GOT3 (cell line): ENCODE measurements at places on chromosomes 3 and 15.

DNA sequence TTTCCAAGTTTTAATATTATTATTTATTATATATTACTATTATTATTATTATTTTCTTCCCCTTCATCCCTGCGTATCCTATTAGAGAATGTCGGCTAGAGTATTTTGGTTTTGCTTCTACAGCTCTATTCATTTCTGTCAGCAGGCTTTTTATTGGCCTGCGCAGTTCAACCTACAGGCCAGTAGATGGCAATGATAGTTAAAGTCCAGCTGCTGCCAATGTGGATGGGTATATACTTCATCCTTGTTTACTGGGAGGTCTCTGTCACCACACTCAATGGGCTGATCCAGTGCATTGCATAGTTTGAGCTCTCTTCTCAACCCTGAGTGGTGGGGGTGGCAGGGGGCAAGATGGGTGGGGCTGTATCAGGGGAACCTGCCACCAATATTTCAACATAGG is 799.8 kb downstream of the NSUN3 start:
- no peak for DNase-seq

- no peak for DNase-seq
These were observed 53.4 kb upstream of the VILL start for GRCh38 chr3:37937156-37937555.

- DNase-seq: no peak
These were observed 74.2 kb downstream of the WDR76 start for GRCh38 chr15:43900996-43901395.

DNA sequence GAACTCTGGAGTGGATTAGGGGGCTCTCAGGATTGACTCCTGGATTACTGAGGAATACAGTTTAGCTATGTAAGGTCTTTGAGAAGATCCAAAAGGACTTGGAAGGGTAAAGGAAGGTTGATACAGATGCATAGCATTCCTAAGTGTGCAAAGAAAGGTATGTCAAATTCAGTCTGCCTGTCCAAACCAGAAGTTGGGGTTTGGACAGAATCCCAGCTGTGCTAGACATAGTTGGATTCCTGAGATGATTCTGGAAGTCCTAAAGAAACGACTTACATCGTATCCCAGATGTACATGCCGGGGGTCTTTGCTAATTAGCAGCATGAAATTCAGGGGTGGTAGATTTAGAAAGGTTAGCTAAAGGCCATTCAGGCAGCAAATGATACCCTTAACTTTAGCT is 97.7 kb upstream of the TSPAN3 start:
- no peak for DNase-seq

- no peak for DNase-seq
These were observed 270.0 kb downstream of the GOLGA6L6 start for GRCh38 chr15:20271647-20272046.

DNA sequence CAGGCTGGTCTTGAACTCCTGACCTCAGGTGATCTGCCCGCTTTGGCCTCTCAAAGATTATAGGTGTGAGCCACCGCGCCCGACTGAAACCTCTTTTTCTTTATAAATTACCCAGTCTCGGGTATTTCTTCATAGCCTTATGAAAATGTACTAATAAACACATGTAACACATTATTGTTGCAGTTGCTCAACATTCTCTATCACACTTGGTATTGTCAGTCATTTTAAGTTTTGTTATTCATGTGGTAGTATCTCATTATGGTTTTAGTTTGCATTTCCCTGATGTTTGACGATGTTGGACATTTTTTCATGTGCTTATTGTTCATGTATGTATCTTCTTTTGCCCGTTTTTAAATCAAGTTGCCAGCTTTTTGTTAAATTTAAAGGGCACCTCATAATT is 109.7 kb downstream of the TCF12 start:
- no peak for DNase-seq

GRCh38 chr3:128490915-128491690 is 1.9 kb downstream of the GATA2 start:
- no peak for DNase-seq

DNA sequence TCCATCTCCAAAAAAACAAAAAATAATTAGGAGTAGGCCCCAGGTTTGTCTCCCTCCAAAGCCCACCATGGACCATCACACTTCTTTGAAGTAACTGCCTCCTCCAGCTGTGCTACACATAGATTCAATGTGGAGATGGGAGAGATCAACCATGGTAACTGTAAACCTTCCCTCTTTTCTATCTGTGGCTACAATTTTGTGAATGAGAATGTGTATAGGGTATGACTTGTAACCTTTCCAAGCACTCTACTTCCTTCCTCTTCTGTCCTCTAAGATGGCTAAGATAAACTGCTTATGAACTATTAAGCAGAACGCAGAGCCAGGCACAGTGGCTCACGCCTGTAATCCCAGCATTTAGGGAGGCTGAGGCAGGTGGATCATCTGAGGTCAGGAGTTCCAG is 55.5 kb upstream of the ATP11B start:
- no peak for DNase-seq

GRCh38 chr15:20353966-20354883 is 187.4 kb downstream of the GOLGA6L6 start:
- no peak for DNase-seq

- no peak for DNase-seq
These were observed 237.6 kb downstream of the ITPR1 start for GRCh38 chr3:4730719-4731118.

DNA sequence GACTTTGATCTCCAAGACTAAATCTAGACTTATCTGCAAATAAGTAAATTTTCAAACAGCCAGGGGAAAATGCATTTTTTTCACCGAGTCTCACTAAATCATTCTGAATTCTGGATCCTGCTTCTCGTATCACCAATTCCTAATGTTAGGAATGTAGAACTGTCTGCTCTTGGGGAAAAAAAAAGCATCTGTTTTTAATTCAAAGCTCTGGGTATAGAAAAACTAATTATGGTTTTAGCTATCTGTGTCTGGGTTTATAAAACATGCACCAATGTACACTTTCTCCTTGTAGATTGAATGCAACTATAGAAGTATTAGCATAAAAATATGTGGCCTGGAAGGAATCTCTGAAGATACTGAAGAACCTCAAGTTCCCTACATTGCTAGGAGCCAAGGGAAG is 4.8 kb upstream of the CDAN1 start:
- no peak for DNase-seq

DNA sequence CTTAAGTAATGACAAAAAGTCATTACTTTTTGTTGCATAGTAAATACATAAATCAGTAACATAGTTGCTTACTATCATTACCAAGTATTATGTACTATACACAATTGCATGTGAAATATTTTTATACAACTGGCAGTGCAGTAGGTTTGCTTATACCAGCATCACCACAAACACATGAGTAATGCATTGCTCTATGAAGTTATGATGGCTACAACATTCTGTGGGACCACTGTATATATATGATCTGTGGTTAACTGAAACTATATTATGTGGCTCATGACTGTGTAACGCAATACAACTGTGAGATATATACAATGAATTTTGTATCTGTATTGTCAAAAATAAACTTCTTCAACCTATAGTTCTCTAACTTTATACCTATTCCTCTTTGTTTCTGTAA is 113.7 kb upstream of the RBMS3 start:
- no peak for DNase-seq

GRCh38 chr3:30286007-30286669 is 320.3 kb upstream of the TGFBR2 start:
- DNase-seq: no peak

- DNase-seq: no peak
These were observed 30.0 kb upstream of the CHD2 start for GRCh38 chr15:92870010-92870591.

DNA sequence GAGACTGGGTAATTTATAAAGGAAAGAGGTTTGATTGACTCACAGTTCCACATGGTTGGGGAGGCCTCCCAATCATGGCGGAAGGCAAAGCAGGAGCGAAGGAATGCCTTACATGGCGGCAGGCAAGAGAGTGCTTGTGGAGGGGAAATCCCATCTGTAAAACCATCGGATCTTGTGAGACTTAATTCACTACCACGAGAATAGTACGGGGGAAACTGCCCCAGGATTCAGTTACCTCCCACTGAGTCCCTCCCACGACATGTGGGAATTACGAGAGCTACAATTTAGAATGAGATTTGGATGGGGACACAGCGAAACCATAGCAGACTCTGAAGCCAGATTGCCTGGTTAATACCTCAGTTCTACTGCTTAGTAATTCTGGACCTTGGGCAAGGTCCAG is 67.8 kb downstream of the THSD4 start:
- DNase-seq: no peak

DNA sequence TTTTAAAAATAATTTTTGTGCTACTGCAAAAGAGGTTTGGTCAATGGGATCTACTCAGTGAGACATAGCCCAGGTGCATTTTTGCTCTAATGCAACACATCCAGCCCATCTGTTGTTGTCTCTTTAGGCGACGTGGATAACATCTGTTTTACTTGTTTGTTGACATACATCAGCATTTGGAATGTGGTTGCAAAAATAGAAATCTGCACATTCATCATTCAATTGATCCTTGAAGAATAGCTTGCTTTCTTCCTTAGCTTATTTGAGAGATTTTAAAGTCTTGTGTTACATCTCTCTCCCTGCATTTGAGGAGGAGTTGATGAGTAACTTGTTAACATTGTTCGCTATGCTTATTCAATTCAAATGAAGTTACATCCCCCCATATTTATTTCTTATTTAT is 1202.3 kb downstream of the NSUN3 start:
- no peak for DNase-seq

DNA sequence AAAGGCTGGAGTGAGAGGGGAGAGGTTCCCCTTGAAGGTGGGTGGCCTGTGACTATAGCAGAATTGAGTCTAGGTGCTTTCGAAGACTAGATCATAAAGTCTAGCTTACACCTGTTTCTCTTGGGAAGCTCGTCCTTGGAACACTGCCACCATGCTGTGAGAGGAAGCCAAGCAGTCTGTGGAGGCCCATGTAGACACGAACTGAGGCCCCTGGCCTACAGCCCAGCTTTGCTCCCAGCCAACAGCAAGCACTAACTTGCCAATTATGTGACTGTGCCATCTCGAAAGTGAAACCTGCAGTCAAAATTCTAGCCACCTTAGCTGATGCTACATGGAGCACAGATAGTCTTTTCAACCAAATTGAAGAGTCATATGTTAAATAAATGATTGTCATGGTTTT is 190.5 kb upstream of the NECTIN3 start:
- DNase-seq: no peak

DNA sequence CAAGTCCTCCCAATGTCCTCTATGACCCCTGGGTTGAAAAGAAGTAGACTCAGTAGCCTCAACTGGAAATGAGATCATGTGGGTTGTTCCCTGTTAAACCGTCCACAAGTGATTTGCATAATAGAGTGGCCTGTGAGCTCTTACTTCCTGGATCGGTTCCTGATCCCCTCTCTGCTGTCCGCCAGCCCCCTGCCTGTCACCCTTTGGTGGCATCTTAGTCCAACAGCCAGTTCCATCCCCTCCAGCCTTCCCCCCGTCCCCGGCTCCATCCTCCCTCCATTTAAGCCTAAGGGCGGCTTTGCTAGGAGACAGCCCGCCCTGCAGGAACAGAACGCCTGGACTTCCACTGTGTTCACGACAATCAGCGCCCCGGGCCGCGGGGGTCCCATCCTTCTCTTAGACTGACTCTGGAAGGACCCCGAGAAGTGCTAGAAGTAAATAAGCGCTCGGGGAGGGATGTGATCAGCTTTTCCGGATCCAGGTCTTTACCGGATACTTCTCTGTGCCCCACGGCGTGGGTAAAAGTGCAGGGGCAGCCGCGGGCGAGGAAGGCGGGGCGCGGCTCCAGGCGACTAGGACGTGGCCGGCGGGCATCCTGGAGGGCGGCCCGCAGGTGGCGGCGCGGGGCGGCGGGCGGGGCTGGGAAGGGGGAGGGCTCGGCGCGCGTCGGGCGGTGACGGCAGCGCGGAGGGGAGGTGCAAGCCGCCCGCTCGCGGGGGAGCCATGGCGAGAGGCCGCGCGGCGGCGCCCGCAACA is 51.2 kb upstream of the ULK4 start:
- no peak for DNase-seq

DNA sequence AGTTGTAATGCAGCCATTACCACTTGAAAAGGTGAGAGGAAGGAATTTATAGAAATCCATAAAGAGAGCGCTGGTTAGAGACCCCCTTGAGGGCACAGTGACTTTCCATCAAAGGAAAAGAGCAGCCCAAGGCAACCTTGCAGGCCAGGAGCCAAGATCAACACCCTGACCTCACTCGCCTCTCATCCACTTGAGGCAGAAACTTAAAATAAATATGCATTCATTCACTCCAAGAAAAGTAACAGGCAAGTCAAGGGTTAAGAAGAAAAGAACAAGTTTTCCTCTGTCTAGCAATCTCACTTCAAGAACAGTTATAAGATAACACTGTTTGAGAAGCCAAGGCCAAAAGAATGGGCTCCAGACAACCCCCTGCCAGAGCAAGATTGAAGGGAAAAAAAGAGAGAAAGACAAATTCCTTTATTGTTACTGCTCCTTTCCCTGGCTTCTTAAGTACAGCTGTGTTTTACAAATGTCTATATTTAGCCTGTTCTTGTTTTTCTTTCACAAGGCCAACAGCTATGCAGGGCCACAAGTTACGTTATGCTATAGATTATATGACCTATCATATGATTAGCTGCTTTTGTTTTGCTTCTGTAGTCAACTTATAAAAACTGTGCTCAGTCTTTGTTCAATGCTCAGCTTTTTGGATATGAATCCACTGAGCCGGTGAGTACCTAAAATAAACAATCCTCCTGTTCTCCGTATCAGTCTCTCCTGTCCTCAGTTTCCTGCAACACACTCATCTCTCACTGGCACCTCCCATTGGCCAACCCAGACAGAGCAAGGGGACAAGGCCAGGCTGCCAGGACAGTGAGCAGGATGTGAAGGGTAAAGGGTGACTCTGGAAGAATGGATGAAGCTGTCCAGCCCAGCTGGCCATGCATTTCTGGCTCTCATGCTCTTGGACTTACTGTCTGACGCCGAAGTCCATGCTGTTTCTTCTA is 15.8 kb upstream of the SSUH2 start:
- no peak for DNase-seq

GRCh38 chr15:70618929-70619328 is 144.4 kb downstream of the UACA start:
- no peak for DNase-seq

DNA sequence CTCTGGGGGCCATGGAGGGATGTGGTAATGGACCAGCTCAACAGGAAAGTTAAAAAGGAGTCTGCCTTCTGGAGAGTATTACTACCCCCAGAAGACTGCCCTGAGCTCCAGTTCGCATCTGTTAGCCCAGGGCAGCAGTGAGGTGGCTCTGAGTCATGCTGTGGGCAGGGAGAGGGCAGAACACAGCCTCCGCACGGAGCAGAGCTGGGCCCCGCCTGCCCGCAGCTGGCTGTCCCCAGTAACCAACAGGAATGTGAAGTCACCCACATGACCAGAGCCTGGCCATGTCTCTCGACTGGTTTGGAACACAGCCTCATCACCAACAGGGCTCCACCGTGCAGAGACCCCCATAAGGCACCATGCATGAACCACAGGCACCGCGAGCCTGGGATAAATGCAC is 62.1 kb downstream of the CYFIP1 start:
- no peak for DNase-seq

DNA sequence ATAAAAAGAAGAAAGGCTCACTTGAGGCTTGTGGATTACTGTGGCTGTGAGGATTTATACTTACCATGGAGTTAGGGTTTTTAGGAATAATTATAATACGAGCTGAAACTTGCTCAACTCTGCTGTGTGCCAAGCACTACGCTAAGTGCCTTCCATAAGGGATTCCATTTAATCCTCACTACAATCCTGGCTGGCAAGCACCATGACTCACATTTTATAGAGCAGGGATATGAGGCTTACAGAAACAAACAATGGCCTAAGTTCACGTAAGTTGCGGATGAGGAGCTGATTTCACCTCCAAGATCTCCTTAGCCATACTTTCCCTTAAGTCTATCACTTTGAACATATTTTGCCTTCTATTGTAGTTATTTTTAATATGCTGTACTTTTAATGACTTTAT is 43.9 kb upstream of the ARL8B start:
- no peak for DNase-seq
